ENCODE measurements at places on chromosomes 5 and 9.

DNA sequence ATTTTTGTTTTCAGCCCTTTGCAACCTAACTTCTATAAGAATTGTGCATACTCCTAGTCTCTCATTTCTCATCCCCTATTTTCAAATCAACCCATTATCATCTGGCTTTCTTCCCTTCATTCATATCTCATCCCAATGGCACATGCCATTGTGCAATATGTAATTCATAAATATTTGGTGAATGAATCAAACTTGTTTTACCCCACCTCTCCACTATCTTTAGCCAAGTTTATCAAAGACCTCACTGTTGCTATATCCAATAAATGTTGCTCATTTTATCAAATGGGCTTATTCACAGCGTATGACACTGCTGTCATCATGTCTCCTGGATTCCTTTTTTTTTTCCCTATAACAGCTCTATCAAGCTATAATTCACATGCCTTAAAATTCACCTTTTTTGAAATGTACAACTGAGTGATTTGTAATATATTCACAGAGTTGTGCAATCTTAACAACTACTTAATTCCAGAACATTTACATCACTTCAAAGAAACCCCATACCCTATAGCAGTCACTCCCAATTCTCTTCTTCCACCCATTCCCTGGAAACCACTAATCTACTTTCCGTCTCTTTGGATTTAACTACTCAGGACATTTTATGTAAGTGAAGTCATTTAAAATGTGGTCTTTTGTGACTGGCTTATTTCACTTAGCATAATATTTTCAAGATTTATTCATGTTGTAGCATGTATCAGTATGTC, 214.4 kb upstream of the PAPPA start:
- ATAC-seq: no peak

DNA sequence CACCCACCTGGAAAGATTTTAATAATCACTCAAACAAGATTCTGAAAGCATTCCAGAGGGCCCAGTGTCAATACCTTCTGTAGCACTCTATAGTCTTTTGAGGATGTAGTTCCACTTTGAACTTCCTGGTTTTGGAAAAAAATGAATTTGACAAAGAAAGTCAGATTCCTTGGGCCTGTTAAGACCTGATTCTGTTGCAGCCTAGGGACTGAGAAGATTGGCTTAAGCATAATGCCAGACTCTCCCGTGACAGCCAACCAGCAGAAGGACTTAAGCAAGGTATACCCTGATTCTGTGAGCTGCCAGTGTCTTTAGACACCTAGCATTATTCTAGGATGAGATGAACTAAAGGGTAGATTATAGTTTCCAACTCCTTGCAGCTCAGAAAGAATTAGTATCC, 6.8 kb downstream of the SPINK5 start:
- no peak for ATAC-seq

- no peak for ATAC-seq
These were observed 120.6 kb downstream of the TRIO start for GRCh38 chr5:14263699-14264098.

- no peak for ATAC-seq
These were observed 14.9 kb downstream of the ZNF474 start for GRCh38 chr5:122144236-122144635.

Measured in stimulated activated memory B cell treated with anti-CD40 and anti-IgM and Interleukin-4, amounts not matched to agents 10 μg/mL and 1 μg/mL and 100 μg/mL, for 72 hours (primary cell).